ENCODE measurements at places on chromosomes 5 and 9.

DNA sequence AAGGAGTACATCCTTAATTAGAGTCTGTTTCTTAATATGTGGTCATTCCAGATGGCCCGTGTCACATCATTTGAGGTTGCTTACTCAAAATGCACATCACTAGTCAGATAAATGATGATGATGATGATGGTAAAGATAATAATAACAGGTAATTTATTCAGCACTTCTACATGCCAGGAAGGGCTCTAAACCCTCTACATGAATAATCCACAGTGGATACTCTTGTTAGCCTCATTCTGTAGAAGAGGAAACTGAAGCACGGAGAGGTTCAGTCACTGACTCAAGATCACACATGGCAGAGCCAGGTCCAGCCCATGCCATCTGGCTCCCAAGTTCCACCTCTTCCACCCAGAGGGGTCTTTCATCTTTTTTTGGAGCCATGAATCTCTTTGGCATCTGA, 11.7 kb downstream of the SH3PXD2B start:
- DNase-seq, result no peak

DNA sequence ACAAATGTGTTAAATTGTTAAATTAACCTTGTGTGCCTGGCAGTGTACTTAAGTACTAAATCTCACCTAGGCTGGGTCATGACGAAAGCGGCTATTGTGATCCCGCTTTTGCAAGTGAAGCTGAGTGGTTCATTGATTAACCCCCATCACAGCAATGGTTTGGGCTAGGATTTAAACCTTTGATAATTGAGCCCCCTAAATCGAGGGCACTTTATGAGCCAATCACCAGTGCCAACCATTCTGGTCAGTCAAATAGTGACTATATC, 22.8 kb downstream of the HNRNPK start:
- no peak for DNase-seq

- DNase-seq, result no peak
Measured at GRCh38 chr5:141704782-141705297, 22.8 kb upstream of the ARAP3 start.

- no peak for DNase-seq
Measured at GRCh38 chr5:108436696-108437095, 54.8 kb upstream of the FBXL17 start.

- DNase-seq, result no peak
Measured at GRCh38 chr9:97284798-97285197, 22.7 kb upstream of the CCDC180 start.

GRCh38 chr5:141853895-141854626, 24.1 kb downstream of the PCDH1 start:
- no peak for DNase-seq

GRCh38 chr9:124835026-124835557, 18.2 kb upstream of the WDR38 start:
- DNase-seq, result no peak

- DNase-seq, result no peak
Measured at GRCh38 chr5:110321117-110321516, 405.4 kb downstream of the TMEM232 start.

DNA sequence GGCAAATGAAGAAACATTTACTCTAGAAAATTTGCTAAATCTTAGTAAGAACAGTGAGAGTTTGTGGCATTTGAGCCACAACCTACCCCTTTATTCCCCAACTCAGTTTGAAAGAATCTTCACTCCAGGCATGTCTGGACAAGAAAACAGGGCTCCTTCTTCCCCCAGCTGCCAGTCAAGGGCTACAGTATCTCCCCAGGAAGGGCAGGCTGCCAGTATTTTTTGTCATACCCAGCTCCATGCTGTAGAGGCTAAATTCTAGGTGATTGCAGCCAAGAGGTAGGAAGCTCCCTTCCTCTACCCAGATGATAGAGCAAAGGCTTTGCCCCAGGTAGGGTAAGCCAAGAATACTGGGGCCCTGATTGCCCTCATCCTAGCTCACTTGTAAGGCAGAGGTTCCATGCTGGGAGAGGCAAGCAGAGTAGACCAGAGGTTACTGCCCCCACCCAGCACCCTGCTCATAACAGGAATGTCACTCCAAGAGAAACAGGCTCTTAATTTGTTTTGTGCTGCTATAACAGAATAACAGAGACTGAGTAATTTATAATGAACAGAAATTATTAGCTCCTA, 20.0 kb upstream of the GRPEL2 start:
- no peak for DNase-seq

- DNase-seq, result no peak
Measured at GRCh38 chr5:171149772-171150171, 159.3 kb upstream of the TLX3 start.

DNA sequence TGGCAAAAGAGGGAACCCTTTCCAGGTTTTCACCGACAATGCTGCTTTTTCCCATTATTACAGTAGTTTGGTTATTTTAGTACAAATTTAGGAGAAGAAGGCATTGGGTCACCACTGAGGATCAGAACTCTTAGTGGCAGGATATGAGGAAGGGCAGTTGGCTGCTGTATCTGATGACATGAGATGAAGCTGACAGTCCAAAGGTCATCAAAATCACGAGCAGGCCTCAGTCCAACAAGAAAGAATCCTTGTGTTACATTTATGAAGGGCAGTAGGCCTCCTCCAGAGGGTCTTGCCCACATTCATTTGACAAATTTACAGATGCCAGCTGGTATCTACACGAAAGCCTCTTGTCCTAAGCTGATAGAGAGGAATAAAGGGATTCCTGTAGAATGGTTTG, 49.5 kb upstream of the COL15A1 start:
- no peak for DNase-seq

DNA sequence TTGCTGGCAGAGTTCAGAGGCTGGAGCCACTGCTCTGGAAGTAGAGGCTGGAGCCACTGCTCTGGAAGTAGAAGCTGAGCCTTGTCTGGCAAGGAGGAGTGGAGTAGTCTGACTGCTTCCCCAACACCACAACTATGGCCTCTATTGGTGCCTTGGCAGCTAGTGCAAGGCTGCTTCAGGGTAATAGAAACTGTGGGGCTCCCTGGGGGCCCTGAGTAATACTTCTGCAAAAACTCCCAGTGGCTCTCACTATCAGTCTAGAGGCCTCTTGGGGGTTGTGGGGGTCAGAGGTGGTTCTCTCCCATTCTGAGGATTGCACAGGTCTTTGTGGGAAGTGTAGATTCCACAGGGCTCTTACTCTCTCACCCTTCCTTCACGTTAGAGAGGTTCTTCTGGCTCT, 629.0 kb upstream of the PTPRD start:
- DNase-seq, result no peak

GRCh38 chr9:117929868-117930267, 225.7 kb downstream of the TLR4 start:
- DNase-seq, result no peak
